ENCODE measurements at places on chromosomes 2 and 18.

DNA sequence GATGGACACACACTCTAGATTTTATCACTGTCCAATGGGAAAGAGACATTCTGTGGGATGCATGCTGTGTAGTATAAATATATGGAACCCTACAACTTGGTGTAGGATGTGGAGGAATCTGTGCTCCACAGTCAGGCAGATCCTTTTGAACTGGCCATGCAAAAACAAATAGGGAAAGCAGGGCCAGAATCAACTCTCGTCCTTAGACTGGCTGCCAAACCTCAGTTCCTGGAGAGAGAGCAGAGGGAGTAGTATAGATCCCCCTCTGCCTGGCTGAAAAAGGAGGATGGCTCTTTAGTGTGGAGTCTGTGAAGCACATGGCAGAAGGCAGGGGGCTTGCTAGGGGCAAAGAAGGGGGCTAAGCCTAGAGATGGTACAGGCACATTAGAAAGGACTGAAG, 84.7 kb downstream of the LYPD6 start:
- no peak for DNase-seq

- no peak for DNase-seq
Observed at GRCh38 chr2:50546790-50547189, 485.1 kb downstream of the NRXN1 start.

- DNase-seq = no peak
Observed at GRCh38 chr2:188937228-188938220, 36.6 kb upstream of the COL3A1 start.

DNA sequence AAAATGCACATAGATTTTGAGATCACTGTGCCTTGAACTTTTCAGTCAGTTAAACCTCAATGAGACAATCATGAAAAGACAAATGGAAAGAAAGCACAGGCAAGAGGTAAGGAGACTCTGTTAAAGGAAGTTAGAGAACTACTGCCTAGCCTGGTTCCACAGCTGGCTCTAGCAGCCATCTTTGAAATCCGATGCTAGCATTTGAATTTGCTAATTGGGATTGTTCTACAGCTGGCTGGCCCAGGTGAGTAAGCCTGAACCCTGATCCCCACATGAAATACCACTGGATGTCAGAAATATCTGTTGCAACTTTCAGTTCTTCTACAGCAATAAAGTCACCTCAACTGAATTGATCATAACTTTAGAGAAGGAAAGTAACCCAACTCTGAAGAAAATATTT, 315.2 kb upstream of the CHAC2 start:
- DNase-seq = no peak

GRCh38 chr2:174901075-174901474, 104.1 kb downstream of the CHN1 start:
- DNase-seq = no peak

DNA sequence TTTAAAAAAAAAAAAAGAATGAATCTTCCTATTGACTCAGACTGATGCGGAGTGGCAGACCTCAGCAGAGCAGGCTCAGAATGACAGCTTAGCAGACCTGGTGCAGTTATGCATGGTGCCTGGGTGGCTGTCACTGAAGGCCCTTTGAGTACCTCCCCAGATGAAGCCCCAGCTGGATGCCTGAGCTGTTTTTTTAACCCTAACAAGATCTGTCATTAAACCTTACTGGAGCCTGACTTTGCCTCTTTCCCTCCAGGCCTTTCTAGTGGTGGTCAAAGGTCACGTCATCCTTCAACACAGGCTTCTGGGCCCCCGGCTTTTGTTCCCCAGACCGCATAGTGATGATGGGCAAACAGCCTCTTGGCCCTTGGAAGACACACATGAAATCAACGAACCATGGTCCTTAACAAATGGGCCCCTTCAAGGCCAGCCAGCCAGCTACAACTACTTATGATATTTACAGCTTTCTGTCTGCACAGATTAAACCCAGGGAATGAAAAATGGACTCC, 138.3 kb upstream of the CYP1B1 start:
- no peak for DNase-seq

DNA sequence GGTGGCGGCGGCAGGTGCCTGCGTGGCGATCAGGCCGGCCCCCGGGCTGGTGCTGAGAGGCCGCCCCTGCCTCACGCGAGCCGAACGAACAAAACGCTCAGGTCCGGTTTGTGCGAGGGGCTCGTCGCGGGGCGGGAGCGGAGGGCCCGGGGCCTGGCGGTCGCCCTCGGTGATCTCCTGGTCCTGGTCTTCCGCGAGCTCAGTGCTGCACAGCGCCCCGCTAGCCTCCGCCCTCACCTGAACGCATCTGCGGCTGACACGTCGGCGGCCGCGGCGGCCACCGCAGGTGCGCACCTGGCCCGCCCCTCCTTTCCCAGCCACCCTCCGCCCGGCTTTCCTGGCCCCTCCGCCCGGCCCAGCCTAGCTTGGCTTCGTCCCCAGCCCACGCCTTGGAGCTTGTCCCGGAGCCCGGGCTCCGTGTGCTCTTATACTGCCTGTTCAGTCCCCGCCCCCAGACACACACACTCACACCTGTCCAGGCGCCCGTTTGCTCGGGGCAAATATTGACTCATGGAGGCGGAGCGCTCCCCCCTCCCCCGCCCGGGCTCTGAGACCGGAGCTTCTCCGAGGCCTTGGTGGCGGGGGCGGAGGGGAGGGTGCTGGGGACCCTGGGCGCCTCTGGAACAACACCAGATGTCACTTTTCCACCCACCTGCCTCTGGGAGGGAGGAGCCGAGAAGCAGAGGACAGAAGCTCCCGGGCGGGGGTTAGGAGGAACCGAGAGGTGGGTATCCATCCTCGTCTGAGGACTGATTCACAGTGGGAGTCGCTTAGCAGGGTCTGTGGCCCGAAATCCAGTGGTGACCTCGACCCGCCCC, 8.6 kb upstream of the CRYBA2 start:
- DNase-seq = peak; percentile 48

DNA sequence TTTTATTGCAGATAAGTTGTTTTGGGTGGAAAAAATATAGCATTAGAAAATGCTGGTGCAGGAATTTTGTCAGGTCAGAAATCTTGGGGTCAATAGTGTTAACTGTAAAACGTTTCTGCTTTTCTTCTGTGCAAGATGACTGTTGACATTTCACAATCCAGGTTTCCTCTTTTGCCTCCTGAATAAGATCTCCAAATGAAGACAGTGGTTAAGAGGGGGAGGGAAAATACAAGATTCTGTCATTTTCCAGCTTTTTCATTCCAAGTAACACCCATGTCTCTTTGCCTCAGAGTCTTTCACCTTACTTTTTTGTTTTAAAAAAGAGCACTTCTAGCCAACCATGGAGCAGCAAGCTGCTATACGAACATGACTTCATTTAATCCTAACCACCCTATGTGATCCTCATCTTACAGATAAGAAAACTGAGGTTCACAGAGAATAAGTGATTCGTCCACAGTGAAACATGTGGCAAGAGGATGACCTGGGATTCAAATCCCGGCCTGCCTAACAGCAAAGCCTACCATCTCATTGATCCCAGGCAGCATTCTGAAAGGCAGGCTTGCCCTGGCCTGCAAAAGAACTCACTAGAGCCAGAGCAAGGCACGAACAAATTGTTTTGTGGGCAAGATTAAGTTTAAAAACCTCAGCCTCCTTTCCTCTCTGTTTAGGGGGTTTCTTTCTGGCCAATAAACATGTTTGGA, 3.0 kb downstream of the PLEK start:
- DNase-seq = no peak

DNA sequence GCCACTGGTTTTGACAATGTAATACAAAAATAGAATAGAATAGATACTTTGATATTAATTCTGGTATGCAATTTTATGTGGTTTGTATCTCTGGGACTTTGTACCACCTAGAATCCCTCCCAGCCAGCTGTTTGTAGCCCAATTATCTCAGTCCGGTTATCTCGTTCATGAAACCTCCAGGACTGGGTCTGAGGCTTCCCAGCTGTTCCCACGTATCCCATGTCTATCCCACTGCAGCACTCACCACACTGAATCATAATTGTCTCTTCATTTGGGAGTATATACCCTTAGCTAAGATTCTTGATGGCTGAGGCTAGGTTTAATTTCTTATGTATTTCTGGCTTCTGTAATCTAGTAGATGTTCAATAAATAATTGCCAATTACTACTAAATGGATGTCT, 104.4 kb upstream of the MAPRE2 start:
- no peak for DNase-seq

DNA sequence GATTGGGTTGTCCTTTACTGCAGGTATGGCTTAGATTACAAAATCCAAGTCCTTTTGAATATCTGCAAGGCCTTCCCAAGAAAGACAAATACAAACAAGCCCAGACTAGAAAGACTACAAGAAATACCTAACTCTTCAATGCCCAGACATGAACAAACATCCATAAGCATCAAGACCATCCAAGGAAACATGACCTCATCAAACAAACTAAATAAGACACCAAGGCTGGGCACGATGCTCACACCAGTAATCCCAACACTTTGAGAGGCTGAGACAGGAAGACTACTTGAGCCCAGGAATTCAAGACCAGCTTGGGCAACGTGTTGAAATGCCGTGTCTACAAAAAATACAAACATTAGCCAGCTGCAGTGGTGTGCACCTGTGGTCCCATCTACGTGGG, 31.7 kb downstream of the MAP4K3 start:
- no peak for DNase-seq

- no peak for DNase-seq
Observed at GRCh38 chr2:134462275-134462674, 208.4 kb downstream of the MGAT5 start.

DNA sequence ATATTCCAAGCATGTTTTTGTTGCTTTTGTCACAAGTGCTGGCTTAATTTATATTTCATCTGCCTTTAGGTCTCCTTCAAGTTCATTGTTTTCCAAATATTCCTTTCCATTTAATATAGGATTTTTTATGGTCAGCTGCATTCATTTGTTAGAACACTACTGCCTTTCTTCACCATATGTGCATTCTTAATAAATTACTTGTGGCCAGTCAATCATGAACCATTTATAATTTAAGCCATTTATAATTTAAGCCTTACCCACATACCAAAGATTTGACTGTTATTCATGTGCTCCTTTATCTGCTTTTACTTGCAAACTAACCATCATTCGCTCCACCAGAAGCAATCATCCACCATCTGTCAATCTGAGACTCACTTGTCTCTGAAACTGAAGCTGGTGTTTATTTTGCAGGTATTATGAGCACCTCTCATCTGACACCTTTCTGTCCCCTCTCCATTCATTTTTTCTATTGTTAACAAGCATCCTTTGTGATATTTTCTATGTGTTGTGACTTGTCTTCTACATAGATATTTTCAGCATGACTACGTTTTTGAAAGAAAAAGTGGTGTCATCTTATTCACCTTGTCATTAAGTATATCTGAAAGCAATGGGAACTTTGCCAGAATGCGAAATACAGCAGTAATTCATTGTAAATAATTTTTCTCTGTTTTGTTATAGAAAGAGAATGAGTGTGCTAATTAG, 786.8 kb downstream of the KCNJ3 start:
- no peak for DNase-seq

- no peak for DNase-seq
Observed at GRCh38 chr2:227025510-227025909, 138.5 kb downstream of the COL4A4 start.

DNA sequence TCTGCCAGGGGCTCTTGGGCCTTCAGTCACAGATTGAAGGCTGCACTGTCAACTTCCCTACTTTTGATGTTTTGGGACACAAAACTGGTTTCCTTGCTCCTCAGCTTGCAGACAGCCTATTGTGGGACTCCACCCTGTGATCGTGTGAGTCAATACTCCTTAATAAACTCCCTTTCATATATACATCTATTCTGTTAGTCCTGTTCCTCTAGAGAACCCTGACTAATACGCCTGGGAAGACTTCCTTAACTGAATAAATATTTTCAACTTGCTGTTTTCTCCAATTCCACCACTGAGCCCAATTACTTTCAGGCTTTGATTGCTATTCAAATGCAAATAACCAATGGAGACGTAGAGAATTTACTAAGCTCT, 61.4 kb upstream of the CCDC195 start:
- no peak for DNase-seq

DNA sequence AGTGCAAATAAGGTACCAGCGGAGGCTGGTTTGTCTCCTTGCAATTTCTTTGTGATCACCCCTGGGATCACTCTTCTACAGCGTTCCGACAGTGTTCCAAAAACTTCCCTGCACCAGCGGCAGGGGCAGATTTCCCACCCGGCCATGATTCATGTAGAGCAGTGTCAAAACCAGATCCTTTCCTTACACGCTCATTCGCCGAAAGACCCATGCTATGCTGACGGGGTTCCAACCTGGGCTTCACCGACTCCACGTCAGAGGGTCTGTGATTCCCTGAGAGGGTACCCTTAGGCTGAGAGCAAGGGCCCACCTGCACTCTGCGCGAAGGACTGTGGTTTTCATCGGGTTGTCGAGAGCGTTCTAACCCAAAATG, 423 bp upstream of the TTC27 start:
- DNase-seq = no peak

DNA sequence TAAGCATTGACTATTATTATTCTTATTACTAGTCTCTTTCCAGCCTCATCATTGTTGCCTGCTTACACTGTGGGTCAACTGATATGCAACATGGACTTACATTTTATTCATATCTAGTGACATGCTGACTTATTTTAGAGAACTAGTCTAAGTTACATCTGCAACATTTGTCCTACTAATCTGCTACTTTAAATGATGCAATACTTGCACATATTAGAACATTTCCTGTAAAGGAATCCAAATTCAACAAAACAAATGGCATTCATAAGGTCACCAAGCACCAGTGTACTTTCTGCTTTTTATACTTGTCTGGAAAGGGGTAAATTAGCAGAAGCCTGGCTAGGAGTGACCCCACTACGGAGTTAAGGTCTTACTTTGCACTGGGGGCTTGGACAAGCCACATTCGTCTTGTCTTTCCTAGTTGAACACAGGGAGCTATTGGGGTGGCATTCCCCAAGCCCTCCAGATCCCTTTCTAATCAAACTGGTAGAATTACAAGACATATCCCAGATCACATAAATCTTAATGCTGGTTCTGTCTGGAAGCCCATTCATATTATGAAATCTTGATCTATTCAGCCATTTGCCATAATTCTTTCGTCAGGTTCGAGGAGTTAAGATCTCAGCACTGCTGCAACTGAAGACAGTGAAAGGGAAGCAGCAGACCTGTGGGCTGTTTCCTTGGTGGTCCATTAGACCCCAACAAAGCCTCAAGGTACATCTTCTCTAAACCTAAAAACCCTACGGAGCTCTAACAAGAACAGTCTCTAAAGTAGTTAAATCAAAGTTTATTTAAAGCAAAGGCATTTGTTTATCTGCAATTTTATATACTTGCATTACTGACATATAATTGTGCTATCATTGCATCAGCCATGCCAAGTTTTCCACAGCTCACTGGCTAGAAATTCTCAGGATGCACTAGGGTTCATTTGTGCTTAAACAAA, 49.9 kb upstream of the RTN4 start:
- DNase-seq = no peak

GRCh38 chr18:7568426-7568825, 1.3 kb downstream of the PTPRM start:
- no peak for DNase-seq

GRCh38 chr18:39918847-39919246, 2036.2 kb upstream of the PIK3C3 start:
- DNase-seq = no peak

- DNase-seq = no peak
Observed at GRCh38 chr2:74472945-74473258, 422 bp upstream of the MRPL53 start.

All from activated CD8-positive, alpha-beta memory T cell treated with anti-CD3 and anti-CD28 coated beads for 4 hours (primary cell).